ENCODE measurements at places on chromosomes 11 and 22.

GRCh38 chr11:27052668-27053067, 12.1 kb downstream of the BBOX1 start:
- no peak overlapping the region for H3K27ac ChIP-seq
- no peaks in the 10 kb centered on the region for H3K27me3 ChIP-seq
- DNase-seq, result no peak

DNA sequence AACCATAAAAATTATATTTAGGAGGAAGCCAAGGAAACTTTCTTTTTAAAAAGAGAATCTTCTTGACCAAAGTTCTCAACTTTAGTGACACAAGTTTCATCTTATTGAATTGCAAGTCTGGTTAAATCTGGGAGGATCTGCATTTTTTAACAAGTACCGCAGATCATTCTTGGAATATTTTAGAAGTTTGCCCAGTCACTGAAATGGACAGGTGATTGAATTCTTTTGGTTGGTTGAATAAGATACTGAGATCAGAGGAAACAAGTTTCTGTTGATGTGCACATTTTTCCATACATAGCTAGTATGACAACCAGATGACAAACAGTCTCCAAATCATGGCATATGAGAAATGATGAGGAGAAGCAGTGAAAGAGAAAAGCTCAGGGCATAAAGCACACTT, 50.2 kb downstream of the SLN start:
- DNase-seq, result no peak
- no peak overlapping the region for H3K4me3 ChIP-seq
- no peaks in the 10 kb centered on the region for H3K36me3 ChIP-seq
- H3K4me1 ChIP-seq, result no peaks in the 10 kb centered on the region
- H3K27ac ChIP-seq, result no peak overlapping the region
- H3K27me3 ChIP-seq, result peaks cover 17% of the 10 kb centered on the region

GRCh38 chr11:72209101-72209500, 7.5 kb upstream of the FOLR2 start:
- H3K4me3 ChIP-seq, result no peak overlapping the region
- no peaks in the 10 kb centered on the region for H3K27me3 ChIP-seq
- no peak for DNase-seq
- H3K36me3 ChIP-seq, result no peaks in the 10 kb centered on the region
- H3K27ac ChIP-seq, result no peak overlapping the region

- no peaks in the 10 kb centered on the region for H3K4me1 ChIP-seq
- H3K27me3 ChIP-seq, result peaks cover 48% of the 10 kb centered on the region
- no peak overlapping the region for H3K27ac ChIP-seq
- no peaks in the 10 kb centered on the region for H3K36me3 ChIP-seq
- no peak for DNase-seq
Measured at GRCh38 chr11:73225001-73225686, 7.1 kb downstream of the P2RY2 start.

- H3K27ac ChIP-seq, result no peak overlapping the region
- H3K4me3 ChIP-seq, result no peak overlapping the region
- no peaks in the 10 kb centered on the region for H3K27me3 ChIP-seq
- peaks cover 59% of the 10 kb centered on the region for H3K36me3 ChIP-seq
- DNase-seq, result no peak
Measured at GRCh38 chr11:65210748-65211147, 29.0 kb downstream of the CAPN1 start.

DNA sequence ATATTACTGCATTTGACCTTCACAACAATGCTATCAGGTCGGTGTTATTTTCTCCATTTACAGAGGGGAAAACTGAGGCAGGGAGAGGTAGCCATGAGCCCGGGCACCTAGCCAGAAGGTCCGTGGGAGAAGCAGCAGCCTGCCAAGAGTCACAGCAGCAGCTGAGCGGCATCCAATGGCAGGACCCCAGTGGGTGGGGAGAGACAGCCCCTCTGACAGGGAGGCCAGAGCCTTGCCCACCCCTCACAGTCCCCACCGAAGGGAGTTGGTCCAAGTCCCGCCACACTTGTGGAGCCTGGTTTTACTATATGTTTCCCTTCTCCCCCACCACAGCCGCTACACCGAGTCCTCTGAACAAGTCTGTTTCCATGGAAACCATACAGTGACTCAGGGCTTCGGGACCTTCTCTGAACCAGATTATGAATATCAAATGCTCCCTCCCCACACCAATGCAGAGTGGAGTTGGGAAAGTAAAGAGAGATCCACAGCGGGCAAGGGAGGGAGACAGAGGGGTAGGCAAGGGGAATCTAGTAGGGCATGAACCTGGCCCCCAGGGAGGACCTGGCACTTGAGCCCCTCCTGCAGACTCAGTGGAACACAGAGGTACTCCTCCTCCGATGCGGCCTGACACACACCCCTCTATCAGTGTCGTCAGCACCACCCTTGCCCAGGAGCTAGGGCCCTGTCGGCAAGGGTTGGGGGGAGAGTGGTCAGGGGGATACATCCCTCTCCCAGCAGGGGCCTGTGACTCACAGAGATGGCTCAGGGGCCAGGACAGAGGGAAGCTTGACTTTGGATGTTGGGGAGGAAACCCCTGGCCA, 2.5 kb downstream of the CHST1 start:
- peak; percentile 26 for DNase-seq
- no peaks in the 10 kb centered on the region for H3K36me3 ChIP-seq
- H3K4me3 ChIP-seq, result no peak overlapping the region
- no peak overlapping the region for H3K27ac ChIP-seq

DNA sequence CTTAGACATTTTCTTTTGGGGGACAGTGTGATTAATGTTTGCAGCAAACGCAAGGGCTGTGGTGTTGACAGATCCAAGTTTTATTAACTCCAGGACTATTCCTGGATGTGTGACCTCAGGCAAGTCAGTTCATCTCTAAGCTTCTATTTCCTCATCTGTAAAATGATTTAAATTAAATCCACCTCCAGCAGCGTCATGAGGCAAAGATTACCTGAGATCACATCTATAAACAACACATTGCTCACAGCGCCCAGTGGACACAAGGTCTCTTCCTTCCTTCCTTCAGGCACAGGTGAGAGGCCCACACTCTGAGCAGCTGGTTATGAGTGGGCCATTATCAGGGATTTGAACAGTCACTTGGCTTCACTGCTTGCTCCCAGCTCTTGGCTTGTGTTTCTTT, 111.2 kb upstream of the RASSF10 start:
- no peak overlapping the region for H3K4me3 ChIP-seq
- DNase-seq, result no peak
- H3K27me3 ChIP-seq, result no peaks in the 10 kb centered on the region
- H3K4me1 ChIP-seq, result peaks cover 3% of the 10 kb centered on the region
- peaks cover 11% of the 10 kb centered on the region for H3K36me3 ChIP-seq

GRCh38 chr11:29324328-29324727, 692.5 kb downstream of the KCNA4 start:
- H3K27me3 ChIP-seq, result no peaks in the 10 kb centered on the region
- DNase-seq, result no peak
- H3K27ac ChIP-seq, result no peak overlapping the region
- H3K36me3 ChIP-seq, result no peaks in the 10 kb centered on the region

DNA sequence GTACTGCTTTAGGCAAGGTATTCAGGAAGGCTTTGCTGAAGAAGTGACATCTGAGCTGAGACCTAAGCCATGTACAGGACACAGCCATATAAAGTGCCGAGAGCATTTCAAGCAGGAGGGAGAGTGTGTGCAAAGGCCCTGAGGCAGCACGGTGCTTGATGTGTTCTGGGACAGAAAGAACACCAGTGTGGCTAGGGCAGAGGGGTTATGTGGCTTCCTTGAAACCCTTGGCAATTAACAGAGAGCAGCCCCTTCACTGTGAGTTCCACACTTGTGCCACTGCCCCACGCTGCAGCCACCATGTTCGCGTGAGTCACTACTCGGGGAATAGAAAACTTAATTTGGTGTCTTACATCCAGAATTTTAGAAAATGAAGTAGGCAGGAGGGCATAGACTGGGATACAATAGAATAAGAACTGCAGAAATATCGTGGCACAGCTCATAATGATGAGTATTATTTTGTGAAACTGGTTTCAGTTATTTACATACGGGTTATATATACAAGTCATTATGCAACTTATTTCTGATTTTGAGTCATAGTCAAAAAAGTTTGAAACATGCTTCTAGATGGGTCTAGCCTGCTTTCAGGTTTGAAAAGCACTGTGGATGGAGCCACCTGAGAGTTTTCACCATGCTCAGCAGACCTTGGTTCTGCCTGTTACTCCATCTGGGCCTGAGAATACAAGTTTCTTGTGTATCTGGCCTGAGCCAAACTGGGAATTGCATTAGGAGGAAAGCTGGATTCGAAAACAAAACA, 11.8 kb downstream of the IL10RA start:
- no peak overlapping the region for H3K4me3 ChIP-seq
- peaks cover 32% of the 10 kb centered on the region for H3K4me1 ChIP-seq
- no peak for DNase-seq
- H3K27me3 ChIP-seq, result no peaks in the 10 kb centered on the region

DNA sequence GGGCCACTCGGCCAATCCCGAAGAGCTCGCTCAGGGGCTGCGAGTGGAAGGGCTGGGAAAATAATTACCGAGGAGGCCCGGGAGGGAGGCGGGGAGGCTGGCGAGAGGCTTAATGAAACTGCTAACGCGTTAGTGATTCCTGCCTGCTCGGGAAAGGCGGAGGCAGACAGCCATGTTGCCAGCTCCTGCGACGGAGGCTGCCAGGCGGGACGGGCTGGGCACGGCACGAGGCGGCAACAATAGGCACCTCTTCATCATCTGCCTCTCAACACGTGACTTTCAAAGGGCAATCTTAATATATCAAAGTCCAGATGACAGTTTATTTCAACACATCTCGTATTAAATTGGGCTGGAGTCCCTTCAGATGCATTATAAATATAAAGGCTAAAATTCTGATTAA, 68.0 kb upstream of the TCF20 start:
- H3K27ac ChIP-seq, result no peak overlapping the region
- H3K4me1 ChIP-seq, result no peaks in the 10 kb centered on the region
- no peaks in the 10 kb centered on the region for H3K27me3 ChIP-seq
- no peak overlapping the region for H3K4me3 ChIP-seq
- DNase-seq, result no peak
- no peaks in the 10 kb centered on the region for H3K36me3 ChIP-seq

DNA sequence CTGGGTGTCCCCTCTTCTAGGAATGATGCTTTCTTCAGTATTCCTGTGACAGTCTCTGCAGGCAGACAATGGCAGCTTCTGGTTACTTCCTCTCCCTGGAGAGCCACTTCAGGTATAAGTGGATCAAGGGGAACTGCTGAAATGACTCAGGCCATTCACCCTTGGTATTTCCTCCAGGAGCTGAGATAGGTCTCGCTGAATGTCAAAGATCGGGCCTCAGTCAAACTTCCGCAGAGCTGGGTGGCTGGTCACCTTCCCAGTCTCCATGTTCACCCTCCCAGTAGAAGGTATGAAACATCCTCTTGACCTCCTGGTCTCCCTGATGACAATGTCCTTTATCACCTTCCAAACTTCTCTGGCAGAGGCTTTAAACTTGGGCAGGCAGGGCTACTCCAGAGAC, 1.8 kb upstream of the ANKK1 start:
- no peaks in the 10 kb centered on the region for H3K4me1 ChIP-seq
- H3K36me3 ChIP-seq, result no peaks in the 10 kb centered on the region
- H3K27ac ChIP-seq, result no peak overlapping the region
- DNase-seq, result no peak
- peaks cover 26% of the 10 kb centered on the region for H3K27me3 ChIP-seq
- H3K4me3 ChIP-seq, result no peak overlapping the region

DNA sequence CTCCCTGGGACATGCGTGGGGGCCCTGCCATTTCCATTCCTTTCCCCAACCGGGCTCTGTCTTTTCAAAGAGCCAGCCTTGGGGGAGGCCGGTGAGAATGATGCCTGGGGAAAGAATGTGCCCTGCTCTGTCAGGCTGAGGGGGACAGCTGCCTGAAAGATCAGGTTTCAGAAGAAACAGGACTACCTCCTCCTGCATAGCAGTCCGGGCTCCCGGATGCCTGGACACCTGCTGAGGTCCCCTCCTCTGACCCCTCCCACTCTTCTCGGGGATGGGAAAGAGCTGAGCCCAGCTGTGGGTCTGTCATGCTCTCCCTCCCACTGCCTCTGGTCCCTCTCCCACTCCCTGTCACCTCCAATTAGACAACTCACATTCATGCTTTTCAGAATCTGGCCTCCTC, 41.8 kb upstream of the CDON start:
- H3K36me3 ChIP-seq, result no peaks in the 10 kb centered on the region
- no peak for DNase-seq
- no peak overlapping the region for H3K4me3 ChIP-seq
- no peak overlapping the region for H3K27ac ChIP-seq
- H3K27me3 ChIP-seq, result peaks cover 64% of the 10 kb centered on the region

GRCh38 chr11:94325681-94326080, 21.3 kb downstream of the IZUMO1R start:
- H3K27me3 ChIP-seq, result peaks cover 7% of the 10 kb centered on the region
- H3K4me3 ChIP-seq, result no peak overlapping the region
- H3K4me1 ChIP-seq, result no peaks in the 10 kb centered on the region
- peak; percentile 64 for DNase-seq

DNA sequence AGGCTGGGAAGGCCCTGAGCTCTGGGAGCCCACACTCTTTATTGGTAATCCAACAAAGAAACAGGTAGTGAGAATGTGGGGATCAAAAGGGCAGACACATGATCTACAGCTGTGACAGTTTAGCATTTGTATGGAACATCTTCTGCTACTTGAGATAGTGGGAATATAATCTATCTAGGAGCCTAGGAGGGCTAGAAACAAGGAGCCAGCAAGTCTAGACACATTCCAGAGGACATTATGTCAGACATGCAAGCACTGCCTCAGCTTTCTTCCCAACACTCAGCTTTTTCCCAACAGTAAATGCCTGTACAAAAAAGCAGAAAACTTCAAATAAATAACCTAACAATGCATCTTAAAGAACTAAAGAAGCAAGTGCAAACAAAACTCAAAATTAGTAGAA, 1150.6 kb upstream of the RAG2 start:
- no peaks in the 10 kb centered on the region for H3K27me3 ChIP-seq
- no peaks in the 10 kb centered on the region for H3K4me1 ChIP-seq
- no peak overlapping the region for H3K4me3 ChIP-seq

Measured in K562 (cell line).